ENCODE measurements at places on chromosomes 4 and X.

GRCh38 chrX:137482136-137482535, 83.8 kb upstream of the ZIC3 start:
- no peak for DNase-seq

GRCh38 chr4:178306565-178306964, 864.3 kb upstream of the AGA start:
- no peak for DNase-seq

DNA sequence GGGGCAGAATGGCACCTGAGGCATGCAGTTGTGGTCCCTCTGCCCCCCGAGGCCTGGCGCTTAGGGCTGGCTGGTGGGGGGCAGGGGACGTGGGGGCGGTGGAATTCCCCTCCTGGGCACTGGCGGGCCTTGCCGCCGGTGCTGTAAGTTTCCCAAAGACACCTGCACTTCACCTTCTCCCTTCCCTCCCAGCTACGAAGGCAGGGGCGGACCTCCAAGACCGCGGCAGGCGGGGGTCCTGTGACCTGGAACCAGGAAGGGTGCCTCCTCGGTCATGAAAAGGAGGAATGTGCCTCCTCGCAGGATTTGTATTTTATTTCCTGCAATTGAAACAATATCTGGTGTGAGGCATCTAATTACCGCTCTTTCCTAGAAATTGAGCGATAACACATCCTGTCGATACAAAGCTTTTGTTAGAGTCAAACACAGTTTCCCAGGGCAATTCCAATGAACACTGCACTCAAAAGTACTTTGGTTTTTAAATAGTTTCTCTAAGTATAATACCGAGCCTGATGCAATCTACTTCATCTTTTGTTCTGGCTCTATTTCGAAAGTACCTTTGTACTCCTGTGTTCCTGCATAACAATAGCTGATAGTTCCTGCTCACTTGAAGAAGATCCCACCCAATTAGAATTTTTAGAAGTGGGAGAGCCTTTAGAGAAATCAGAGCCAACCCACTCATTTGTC, 12.3 kb upstream of the ADRA2C start:
- DNase-seq: no peak

DNA sequence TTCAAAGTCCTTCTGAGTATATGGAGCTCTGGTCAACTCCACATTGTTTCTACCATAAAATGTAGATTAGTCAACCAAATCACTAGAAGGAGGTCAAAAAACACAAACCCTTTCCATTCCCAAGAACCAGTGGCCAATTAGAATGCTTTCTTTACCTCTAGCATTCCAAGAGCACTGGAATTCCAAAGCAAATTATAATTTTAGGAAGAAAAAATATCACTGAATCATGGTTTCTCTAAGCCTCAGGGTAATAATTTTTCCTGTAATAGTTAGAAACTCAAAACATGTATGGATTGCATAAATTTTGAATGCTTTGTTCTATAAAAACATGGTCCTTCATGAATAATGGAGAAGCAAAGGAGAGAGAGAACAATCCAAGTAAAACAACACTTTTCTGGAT, 39.5 kb downstream of the LEF1 start:
- no peak for DNase-seq

DNA sequence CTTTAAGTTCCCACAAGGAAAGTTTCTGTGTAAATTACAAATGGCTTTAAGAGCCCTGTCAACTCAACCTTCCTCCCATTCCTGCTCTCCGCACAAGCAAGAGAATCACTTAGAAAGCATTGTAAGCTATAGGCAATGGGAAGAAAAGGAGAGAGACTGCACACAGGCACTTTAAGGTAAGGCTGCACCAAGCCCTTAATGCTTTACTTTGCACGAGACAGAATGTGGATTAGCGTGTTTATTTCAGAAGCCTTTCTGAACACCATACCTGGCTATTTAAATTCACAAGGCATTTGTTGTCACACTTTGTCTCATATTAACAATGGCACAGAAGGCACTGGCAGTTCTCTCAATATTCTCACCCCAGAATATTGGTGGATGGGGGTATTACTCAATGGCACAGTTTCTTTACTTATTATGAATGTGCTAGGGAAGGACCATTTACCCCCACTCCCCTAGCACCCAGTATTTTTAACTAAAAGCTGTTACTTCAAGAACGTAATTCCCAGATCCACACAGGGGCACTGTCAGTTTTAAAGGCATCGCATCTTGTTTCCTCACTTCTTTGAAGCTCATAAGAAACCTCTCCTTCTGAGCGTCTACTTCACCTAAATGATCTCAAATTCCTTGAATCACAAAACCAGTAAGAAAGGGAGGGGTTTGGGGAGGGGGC, 150.0 kb downstream of the MAML3 start:
- DNase-seq: no peak

- DNase-seq: no peak
These were observed 28.0 kb downstream of the LHFPL1 start for GRCh38 chrX:112651766-112652165.

DNA sequence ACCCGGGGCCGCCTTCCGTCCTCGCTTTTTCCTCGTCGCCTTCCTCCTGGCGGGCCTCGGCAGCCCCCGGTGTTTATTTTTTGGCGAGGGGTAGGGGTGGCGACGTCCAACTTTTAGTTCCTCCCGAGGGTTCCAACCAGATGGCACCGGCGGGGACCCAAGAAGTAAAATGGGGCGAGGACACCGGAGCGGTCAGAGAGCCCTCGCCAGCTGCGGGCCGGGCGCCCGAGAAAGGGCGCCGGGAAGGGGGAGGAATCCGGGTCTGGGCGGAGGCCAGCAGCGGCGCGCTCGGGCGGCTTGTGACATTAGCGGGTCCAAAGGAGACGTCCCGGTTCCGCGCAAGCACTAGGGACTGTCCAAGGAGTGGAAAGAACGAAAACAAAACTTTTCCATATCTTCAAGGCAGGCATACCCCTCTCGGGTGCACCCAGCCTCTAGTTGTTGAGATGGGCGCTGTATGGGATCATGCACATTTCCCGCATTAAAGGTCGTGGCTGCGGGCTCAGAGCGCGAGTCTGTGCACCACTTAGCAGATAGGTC, 691 bp upstream of the USP46 start:
- DNase-seq: no peak

- no peak for DNase-seq
These were observed 23.9 kb downstream of the ACSL4 start for GRCh38 chrX:109709129-109709631.

DNA sequence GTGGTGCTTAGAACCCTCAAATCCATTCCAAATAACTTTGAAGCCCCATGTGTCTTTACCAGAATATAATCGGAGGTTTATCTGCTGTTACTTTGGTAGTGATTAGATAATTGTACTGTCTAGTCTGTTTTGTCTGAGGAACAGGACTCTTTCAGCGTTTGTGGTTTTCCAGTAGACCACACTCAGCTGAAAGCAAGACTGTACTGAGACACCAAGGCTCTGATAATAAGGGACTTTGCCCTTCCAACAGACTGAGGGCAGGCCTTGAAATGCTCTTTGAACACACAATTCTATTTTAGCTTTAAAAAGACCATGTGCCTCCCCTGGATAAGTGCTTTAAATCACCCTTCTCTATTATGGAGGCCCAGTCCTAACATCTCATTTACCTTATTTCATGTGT, 76.1 kb downstream of the KLHL8 start:
- DNase-seq: no peak

DNA sequence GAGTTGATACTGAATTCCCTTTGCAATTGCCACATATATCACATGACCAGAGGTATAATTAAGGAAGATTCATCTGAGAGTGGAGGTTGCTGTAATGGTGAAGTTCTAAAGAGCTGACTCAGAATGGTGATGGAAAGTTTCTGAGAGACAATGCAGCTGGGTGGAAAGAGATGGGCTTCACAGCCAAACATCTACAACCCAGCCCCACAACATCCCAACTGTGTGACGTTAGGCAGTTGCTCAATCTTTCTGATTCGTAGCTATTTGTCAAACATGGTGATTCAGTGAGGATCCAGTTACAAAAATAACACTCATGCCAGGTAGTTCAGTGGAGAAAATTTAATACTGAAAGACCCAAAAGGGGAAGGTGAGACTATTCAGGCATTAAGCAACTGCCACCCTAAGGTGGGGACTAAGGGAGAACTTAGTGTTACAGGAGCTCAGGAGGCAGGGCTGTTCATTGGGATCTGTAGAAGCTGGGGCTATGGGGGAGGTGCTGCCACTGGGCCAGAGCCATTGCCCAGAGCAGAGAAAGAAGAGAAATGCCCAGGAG, 6.9 kb upstream of the AFF1 start:
- no peak for DNase-seq

- DNase-seq: no peak
These were observed 174.5 kb downstream of the SMIM20 start for GRCh38 chr4:26088433-26088928.

DNA sequence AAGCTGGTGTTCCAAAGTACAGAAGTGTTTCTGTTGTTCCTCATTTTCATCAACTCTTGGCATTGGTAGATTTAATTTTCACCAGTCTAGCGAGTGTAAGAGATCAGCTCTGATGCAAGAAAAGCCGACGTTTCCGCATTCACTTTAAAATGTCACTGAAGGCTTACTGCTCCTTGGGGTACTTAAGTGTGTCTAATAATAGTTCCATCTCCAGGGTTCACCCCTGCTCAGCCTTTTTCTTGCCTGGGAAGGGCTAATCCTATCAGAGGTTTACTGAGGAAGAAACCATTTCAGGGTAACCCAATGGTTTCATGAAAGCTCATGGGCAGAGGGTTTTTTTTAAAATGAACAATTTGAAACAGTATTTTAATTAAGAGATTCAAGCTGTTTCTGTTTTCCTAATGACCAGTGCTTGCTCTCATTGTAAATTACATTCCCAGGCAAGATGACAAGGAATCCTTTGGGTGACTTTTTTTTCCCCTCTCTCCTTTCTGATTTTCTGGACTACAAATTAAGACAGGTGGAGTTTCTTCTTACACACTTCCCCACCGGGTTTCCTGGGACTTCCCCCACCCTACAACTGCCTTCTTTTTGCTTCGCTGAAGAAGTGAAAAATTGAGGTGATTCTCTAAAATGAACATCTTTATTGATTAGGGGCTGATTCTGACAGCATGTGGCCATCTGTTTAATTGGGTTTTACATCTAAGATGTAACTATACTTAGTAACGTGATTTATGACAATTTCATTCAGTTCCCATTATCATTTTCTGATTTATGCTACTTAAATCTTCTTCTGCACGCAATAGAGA, 78.7 kb upstream of the CBLL2 start:
- no peak for DNase-seq

DNA sequence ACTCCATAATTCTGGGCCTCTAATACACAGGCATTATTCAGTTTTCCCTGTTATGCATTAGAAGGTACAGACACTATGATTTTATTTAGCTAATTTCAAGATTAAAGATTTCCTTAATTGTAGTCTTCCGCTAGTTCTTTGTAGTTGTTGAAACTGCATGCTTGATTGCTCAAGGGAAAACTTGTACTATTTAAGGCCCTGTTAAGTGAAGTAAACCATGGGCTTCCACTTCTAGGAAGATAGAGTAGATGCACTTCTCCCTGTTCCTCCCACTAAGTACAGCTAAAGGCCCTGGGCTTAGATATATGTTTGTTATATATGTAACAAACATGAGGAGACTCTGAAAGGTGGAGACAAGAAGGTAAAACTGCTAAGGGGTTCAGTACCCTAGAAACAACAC, 215.8 kb upstream of the LEF1 start:
- DNase-seq: no peak

- no peak for DNase-seq
These were observed 741.8 kb upstream of the INTU start for GRCh38 chr4:126890994-126891393.

- no peak for DNase-seq
These were observed 62.5 kb downstream of the CD40LG start for GRCh38 chrX:136710325-136710951.

DNA sequence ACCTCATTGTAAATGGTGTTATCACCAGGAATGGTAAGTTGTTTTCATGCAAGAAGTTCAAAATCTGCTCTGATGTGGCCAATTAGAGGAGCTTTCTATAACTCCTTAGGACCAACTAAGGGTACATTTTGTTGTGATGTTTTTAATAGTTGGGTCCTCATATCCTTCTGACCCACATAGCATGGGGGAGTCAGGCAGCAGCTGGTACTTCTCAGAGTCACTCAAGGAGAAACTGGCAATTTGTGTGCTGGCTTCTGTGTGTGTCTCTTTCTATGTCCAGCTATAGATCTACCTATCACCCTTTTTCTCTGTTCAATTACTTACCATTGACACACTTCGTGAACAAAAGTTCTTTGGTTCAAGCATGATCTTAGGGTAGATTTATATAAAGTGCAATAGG, 194.3 kb upstream of the TENM3 start:
- no peak for DNase-seq

DNA sequence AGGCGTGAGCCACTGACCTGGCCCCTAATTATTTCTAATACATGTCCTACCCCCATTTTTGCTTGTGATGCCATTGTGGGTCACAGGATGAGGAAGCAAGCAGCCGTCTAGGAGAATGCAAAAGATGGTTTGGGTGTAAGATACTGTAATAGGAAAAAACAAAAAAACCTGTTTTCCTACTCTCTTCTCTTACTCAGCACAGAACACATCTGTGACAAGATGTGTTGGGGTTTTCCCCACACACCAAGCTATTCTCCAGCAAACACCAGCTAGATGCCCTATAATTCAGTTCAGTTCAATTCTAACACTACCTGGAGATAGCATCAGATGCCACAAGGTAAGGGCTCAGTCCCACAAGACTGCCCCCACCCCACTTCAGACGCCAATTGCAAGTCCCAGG, 15.3 kb upstream of the HPRT1 start:
- no peak for DNase-seq

- no peak for DNase-seq
These were observed 81.5 kb upstream of the NKX1-1 start for GRCh38 chr4:1487761-1488160.

DNA sequence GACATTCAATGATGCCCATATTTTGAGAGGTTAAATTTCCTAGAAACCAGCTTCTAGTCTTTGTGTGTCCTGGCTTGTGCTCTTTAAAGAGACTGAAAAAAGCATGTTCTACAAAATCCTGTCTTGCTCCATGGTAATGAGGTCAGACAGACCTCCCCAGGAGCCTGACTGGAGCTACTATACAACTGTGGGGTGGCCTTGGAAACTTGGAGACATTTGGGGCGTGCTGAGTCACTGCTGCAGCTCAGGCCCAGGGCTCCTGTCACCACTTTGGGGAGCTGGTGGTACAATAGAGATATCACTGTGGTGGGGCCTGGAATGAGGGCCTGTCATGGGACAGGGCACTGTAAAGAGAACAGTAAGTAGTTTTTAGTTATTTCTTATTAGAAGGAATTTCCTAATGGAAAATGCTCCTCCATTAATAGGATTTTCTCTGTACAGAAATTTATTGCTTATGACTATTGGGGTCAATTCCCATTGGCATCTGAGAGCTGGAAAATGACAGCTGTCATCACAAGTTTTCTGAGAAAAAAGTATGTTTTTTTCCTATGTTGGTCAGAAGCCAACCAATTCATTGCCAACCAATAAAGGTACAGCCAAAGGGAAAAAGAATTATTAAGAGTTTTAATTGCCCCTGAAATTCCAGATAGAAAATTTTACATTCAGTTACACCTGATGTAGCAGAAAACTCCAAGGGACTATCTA, 207.4 kb upstream of the JADE1 start:
- no peak for DNase-seq

GRCh38 chrX:36336751-36337150, 417.2 kb downstream of the CFAP47 start:
- DNase-seq: no peak
